Caco-2 (cell line): ENCODE measurements at places on chromosomes 3 and 15. TPM values are rescaled to one million over a fixed set of nuclear protein-coding genes. Genes with fewer than 3 reads are reported as not detected.

DNA sequence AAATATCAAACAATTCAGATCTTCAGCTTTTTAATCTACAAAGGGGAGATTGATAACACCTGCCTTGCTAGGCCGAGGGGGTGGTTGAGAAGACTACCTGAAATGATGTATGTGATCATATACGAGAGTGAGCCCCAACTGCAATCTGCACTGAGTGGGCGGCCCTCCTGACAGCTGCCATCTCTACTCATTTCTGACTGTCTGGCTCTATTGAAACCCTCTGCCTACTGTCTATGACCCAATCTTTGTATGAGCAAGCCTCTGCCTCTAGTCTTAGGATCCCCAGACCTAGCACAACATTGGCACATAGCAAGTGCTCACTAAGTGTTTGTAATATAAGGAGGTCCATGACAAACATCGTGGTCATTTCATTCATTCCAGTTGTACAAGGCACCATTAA is 144.4 kb upstream of the NR2F2 start:
- H3K27ac ChIP-seq, result no peak overlapping the region
- no peaks in the 10 kb centered on the region for H3K27me3 ChIP-seq
- DNase-seq, result no peak
- peaks cover 41% of the 10 kb centered on the region for H3K4me1 ChIP-seq
- no peaks in the 10 kb centered on the region for H3K36me3 ChIP-seq

DNA sequence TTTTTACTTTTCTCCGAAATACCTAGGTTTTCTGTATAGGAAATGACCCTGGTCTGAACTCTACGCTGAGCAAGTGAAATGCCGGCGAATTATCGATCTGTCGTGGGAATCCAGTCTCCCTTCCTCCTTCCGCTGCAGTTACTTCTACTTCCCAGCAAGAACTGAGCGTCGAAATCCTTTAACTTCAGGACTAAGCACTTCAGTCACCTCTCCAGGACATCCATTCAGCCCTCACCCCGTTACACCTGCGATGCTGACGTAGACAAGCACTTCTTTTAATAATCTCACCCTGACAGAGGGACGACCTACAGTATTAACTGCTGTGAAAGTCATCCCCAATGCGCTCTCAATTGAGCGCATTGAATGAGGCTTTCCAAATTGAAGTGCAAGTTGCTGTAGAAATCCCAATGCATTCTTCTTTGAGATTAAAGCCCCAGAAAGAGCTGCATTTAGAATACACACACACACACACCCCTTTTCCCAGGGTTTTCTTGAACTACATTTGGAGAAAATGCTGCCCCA is 1.3 kb downstream of the TOP2B start:
- H3K4me1 ChIP-seq, result no peaks in the 10 kb centered on the region
- peak overlapping the region; percentile 99 for H3K27ac ChIP-seq
- H3K27me3 ChIP-seq, result no peaks in the 10 kb centered on the region
- no peaks in the 10 kb centered on the region for H3K36me3 ChIP-seq
- no peak for DNase-seq

- H3K36me3 ChIP-seq, result peaks cover 1% of the 10 kb centered on the region; the same call in 1 of the 2 replicates
- DNase-seq, result no peak
- no peaks in the 10 kb centered on the region for H3K4me1 ChIP-seq
- no peak overlapping the region for H3K27ac ChIP-seq
Observed at GRCh38 chr3:177039490-177040274, 157.6 kb downstream of the TBL1XR1 start.

DNA sequence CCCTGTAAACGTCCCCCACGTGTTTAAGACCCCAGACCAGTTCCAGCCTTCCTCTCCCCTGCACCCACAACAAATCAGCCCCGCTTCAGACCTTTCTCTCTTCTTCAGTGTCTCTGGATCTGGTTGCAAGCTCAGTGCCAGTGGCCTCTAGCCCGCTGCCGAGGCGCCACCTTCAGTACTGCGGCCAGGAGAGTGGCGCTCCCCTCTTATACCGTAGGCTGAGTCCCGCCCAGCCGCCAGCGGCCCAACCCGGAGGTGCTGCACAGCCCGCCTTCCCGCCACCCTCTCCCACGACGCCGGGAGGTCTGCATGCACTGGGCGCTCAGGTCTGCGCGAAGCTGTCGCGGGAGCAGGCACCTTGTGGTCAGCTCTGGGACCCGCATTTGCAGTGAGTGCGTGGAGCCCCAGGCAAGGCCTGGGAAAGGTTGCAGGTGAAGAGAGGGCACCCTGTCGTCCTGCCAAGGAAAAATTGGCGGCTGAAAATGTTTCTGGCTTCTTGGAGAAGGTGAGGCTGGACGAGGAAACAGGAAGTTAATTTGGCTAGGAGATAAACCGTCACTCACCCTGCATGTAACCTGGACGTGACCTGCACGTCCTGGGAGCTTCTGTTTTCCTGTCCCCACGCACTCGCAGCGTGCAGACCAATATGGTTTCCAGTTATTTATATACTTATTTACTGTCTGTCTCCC is at the start of gene C2CD4B:
TSS of gene C2CD4B (minus strand) at position 182 of the 689 bp plus-strand sequence. CDS start 301 bp downstream, outside the sequence.
- H3K4me3 ChIP-seq, result peak within 1 kb of the TSS; percentile 36
- no peaks in the 10 kb centered on the region for H3K36me3 ChIP-seq
- H3K27me3 ChIP-seq, result no peaks in the 10 kb centered on the region; the same call in 1 of the 2 replicates

DNA sequence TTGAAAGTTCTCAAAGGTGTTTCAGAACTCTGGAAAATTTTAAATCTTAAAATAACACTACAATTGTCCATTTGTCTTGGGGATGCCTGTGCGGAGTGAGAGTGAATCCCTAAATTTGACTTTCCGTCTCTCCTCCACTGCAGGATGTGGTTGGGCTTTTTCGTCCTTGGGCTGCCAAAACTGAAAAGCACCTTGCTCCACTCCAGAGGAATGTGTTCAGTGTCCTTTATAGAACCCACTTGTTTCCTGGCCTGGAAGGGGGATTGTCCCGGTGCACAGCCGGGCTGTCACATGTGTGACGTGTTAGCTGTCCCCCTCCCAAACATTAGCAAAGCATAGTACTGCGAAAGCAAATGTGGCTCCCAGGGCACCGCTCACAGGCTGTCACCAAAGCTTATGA is 69.6 kb upstream of the ATP10A start:
- no peaks in the 10 kb centered on the region for H3K27me3 ChIP-seq
- H3K4me3 ChIP-seq, result no peak overlapping the region
- H3K27ac ChIP-seq, result no peak overlapping the region

- H3K4me3 ChIP-seq, result no peak overlapping the region
- no peaks in the 10 kb centered on the region for H3K4me1 ChIP-seq
- no peaks in the 10 kb centered on the region for H3K36me3 ChIP-seq
- H3K27ac ChIP-seq, result no peak overlapping the region
Observed at GRCh38 chr15:97061392-97061791, 730.9 kb downstream of the NR2F2 start.

DNA sequence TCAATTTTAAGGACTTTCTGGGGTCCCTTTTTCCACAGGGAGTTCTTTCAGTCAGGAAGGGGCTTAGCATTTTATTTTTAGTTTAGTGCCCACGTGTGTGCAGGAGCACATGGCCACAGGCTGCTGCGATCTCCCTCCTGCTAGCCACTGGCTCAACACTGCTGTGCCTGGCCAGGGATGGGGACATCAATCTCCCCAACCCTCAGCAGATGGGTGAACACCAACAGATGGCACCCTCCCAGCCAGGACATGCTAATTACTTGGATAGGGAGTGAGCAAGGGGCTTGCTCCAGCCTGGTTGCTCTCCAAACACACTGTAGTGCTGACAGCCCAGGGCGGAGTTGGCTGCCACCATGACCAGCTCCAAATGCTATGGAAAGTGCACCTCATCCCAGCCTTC is 7.4 kb upstream of the RIOX2 start:
- no peak overlapping the region for H3K4me3 ChIP-seq
- no peaks in the 10 kb centered on the region for H3K4me1 ChIP-seq
- H3K36me3 ChIP-seq, result no peaks in the 10 kb centered on the region
- no peak for DNase-seq
- H3K27me3 ChIP-seq, result no peaks in the 10 kb centered on the region

GRCh38 chr15:61169275-61169903 is 59.7 kb downstream of the RORA start:
- no peaks in the 10 kb centered on the region for H3K27me3 ChIP-seq
- no peaks in the 10 kb centered on the region for H3K4me1 ChIP-seq
- no peak overlapping the region for H3K4me3 ChIP-seq
- no peak overlapping the region for H3K27ac ChIP-seq
- no peaks in the 10 kb centered on the region for H3K36me3 ChIP-seq

GRCh38 chr15:69590201-69590710 is 137.6 kb downstream of the RPLP1 start:
- peak overlapping the region; percentile 46 for H3K27ac ChIP-seq
- H3K4me3 ChIP-seq, result no peak overlapping the region
- H3K36me3 ChIP-seq, result no peaks in the 10 kb centered on the region
- peaks cover 36% of the 10 kb centered on the region for H3K4me1 ChIP-seq
- H3K27me3 ChIP-seq, result no peaks in the 10 kb centered on the region; the same call in 1 of the 2 replicates

DNA sequence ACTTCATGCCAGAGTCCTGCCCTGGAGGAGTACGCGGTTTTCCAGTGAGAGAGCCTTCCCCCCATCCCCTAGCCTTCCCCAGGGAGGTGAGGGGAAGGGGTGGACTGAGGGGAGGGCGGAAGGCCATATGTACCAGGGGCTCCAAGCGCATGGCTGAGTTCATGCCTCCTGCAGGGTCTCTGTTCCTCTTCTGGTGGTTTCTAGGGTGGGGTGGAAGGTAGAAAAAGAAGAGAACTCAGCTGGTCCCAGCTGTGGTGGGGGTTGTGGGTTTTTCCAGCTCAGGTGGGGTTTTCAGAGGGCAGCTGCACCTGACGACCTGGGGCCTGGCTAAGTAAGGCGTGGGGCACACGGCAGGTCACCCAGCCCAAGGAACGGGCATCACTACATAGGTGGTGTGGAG is 10.7 kb upstream of the IQSEC1 start:
- H3K36me3 ChIP-seq, result no peaks in the 10 kb centered on the region
- no peaks in the 10 kb centered on the region for H3K4me1 ChIP-seq
- no peak overlapping the region for H3K4me3 ChIP-seq
- DNase-seq, result no peak
- no peak overlapping the region for H3K27ac ChIP-seq

GRCh38 chr3:138332472-138333073 is 2.9 kb upstream of the NME9 start:
- peak; percentile 10 for DNase-seq
- peaks cover 10% of the 10 kb centered on the region for H3K4me1 ChIP-seq
- no peaks in the 10 kb centered on the region for H3K27me3 ChIP-seq

GRCh38 chr3:171788546-171789351 is 21.5 kb downstream of the PLD1 start:
- H3K4me1 ChIP-seq, result peaks cover 8% of the 10 kb centered on the region; the same call in 1 of the 2 replicates
- H3K36me3 ChIP-seq, result no peaks in the 10 kb centered on the region; the same call in 1 of the 2 replicates
- H3K27me3 ChIP-seq, result no peaks in the 10 kb centered on the region
- peak; percentile 14 for DNase-seq
- H3K4me3 ChIP-seq, result no peak overlapping the region

DNA sequence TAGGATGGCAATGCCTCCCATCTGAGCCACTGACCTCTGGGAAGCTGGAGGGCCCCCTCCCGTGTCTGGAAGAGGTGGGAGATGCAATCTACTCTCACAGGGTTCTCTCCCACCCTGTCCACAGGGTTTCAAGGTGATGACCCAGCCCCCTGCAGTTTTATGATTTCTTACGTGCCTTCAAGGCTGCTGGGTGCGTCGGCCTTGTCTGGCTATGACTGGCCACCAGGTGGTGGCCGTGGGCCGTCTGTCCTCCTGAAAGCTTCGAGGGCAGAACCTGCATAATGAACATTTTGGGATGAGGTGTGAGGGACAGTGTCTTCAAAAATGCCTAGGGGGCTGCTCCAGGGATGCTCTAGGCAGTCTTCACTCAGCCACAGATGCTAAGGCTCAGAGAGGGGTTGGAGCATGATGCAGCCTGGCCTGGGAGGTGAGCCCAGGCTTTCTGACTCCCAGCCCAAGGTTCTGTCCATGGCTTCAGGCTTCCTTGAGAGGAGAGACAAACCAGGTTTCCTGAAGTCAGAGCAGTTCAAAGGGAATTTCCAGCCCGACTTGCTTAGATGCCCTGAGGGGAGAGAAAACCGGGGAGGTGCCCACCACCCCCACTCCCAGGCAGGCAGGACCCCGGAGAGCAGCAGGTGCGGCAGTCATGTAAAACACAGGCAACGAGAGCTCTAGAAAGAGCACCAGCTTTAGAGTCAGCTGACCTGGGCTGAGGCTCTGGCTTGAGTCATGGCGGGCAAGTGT is 18.7 kb downstream of the ISG20 start:
- no peak for DNase-seq
- H3K27me3 ChIP-seq, result no peaks in the 10 kb centered on the region
- H3K27ac ChIP-seq, result no peak overlapping the region
- H3K4me3 ChIP-seq, result no peak overlapping the region
- no peaks in the 10 kb centered on the region for H3K36me3 ChIP-seq

- H3K27ac ChIP-seq, result no peak overlapping the region
- no peaks in the 10 kb centered on the region for H3K27me3 ChIP-seq
- peak; percentile 4 for DNase-seq
- no peaks in the 10 kb centered on the region for H3K36me3 ChIP-seq
Observed at GRCh38 chr3:116020989-116021388, 397.7 kb downstream of the GAP43 start.

DNA sequence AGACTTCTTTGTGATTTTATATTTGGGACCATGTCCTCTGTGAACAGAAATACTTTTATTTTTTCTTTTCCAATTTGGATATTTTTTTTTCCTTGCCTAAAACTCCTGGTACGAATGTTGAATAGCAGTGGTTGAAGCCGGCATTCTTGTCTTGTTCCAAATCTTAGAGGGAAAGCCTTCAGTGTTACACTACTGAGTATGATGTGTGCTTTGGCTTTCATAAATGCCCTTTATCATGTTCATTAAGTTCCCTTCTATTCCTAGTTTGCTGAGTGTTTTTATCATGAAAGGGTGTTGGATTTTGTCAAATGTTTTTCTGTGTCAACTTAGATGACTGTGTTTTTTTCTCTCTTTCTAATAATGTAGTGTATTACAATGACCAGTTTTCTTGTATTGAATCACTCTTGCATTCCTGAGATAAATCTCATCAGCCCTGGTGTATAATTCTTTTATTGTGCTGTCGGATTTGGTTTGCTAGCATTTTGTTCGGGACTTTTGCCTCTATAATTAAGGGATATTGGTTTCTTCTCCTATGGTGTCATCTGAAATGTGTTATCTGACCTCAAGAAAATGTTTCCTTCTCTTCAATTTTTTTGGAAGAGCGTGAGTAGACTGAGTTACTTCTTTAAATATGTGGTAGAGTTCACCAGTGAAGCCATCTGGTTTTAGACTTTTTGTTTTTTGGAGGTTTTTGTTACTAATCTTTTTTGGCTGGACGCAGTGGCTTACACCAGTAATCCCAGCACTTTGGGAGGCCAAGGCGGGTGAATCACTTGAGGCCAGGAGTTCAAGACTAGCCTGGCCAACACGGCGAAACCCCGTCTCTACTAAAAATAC is 33.3 kb downstream of the MAP1A start:
- DNase-seq, result no peak
- H3K36me3 ChIP-seq, result peaks cover 1% of the 10 kb centered on the region; the same call in 1 of the 2 replicates
- H3K4me3 ChIP-seq, result no peak overlapping the region
- H3K4me1 ChIP-seq, result no peaks in the 10 kb centered on the region

- H3K27ac ChIP-seq, result no peak overlapping the region
- H3K36me3 ChIP-seq, result no peaks in the 10 kb centered on the region
- H3K27me3 ChIP-seq, result no peaks in the 10 kb centered on the region
- DNase-seq, result no peak
Observed at GRCh38 chr3:88343264-88343663, 193.5 kb downstream of the C3orf38 start.

- no peak for DNase-seq
- H3K27me3 ChIP-seq, result no peaks in the 10 kb centered on the region
- H3K4me3 ChIP-seq, result no peak overlapping the region
- no peak overlapping the region for H3K27ac ChIP-seq
- no peaks in the 10 kb centered on the region for H3K36me3 ChIP-seq
Observed at GRCh38 chr3:171240504-171240835, 213.9 kb upstream of the SLC2A2 start.

The CIDEC gene
- total RNA-seq, result 1.9 and 3.8 TPM in 2 replicates

The TM4SF4 gene
- 1.9 and 2.7 TPM in 2 replicates for total RNA-seq

The GOLGA8T gene
- total RNA-seq, result not detected in 2 replicates

The CHRM5 gene
- total RNA-seq, result not detected in 2 replicates

The ST6GAL1 gene
- total RNA-seq, result 34.6 and 40.3 TPM in 2 replicates

The ELP6 gene
- total RNA-seq, result 41.0 and 42.0 TPM in 2 replicates

The HRG gene
- 0.12 TPM in 1 of 2 replicates, not detected in the other for total RNA-seq

The RYR3 gene
- 0.66 TPM in 1 of 2 replicates, not detected in the other for total RNA-seq
